ENCODE measurements at places on chromosomes 12 and 14. TPM values are rescaled to one million over a fixed set of nuclear protein-coding genes. Genes with fewer than 3 reads are reported as not detected.

- H3K4me3 ChIP-seq: no peak overlapping the region
- H3K4me1 ChIP-seq: peaks cover 3% of the 10 kb centered on the region
- H3K27ac ChIP-seq: no peak overlapping the region
- no peak for DNase-seq
- peaks cover 3% of the 10 kb centered on the region for H3K36me3 ChIP-seq
- peaks cover 10% of the 10 kb centered on the region for H3K27me3 ChIP-seq
These were observed 77.8 kb upstream of the BDKRB2 start for GRCh38 chr14:96126783-96127271.

GRCh38 chr12:132813443-132813842 is 15.2 kb downstream of the GOLGA3 start:
- no peak overlapping the region for H3K4me3 ChIP-seq
- peak overlapping the region; percentile 69 for H3K27ac ChIP-seq

EML1 gene
- total RNA-seq: 61.0 TPM

DNA sequence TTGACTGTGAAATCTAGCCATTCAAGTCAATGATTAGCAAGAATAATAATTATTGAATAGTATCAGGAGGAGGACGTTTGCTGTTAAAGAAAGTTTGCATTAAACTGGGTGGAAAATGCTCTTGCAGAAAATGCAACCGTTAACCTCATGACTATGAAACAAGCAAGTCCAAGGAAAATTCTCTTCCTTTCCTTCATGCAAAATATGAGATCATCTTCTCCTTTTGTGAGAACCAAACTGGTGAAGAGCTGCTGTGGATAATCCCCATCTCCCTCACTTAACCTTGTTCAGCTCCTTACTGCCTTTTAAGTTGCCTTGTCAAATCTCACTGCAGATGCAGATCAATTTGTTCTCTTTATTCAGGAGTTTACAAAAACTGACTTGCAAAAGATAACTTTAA is 142.5 kb downstream of the BCAT1 start:
- no peak overlapping the region for H3K4me3 ChIP-seq
- no peaks in the 10 kb centered on the region for H3K27me3 ChIP-seq
- H3K36me3 ChIP-seq: peaks cover 5% of the 10 kb centered on the region
- H3K4me1 ChIP-seq: no peaks in the 10 kb centered on the region

TTC6 gene
- total RNA-seq: not detected

KLHL33 gene
- total RNA-seq: not detected

GRCh38 chr12:108099073-108099472 is 30.0 kb upstream of the WSCD2 start:
- peaks cover 14% of the 10 kb centered on the region for H3K27me3 ChIP-seq
- no peak overlapping the region for H3K4me3 ChIP-seq
- H3K27ac ChIP-seq: no peak overlapping the region
- no peak for DNase-seq
- no peaks in the 10 kb centered on the region for H3K4me1 ChIP-seq

DNA sequence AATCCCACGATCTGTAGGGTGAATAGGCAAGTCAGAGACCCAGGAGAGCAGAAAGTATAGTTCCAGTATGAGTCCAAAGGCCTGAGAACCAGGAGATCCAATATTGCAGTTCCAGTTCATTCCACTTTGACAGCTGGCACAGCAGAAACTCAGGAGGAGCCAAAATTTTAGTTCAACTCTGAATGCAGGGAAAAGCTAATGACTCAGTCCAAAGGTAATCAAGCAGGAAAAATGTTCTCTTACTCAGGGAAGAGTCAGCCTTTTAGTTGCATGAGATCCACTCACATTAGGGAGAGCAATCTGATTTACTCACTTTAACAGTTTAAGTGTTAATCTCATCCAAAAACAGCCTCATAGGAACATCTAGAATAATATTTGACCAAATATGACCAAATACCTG is 130.2 kb upstream of the LRFN5 start:
- no peak for DNase-seq
- H3K4me1 ChIP-seq: no peaks in the 10 kb centered on the region
- no peaks in the 10 kb centered on the region for H3K36me3 ChIP-seq
- no peak overlapping the region for H3K27ac ChIP-seq
- no peak overlapping the region for H3K4me3 ChIP-seq
- H3K27me3 ChIP-seq: peaks cover 3% of the 10 kb centered on the region

- H3K27ac ChIP-seq: no peak overlapping the region
- H3K36me3 ChIP-seq: no peaks in the 10 kb centered on the region
- H3K4me3 ChIP-seq: no peak overlapping the region
- H3K27me3 ChIP-seq: peaks cover 64% of the 10 kb centered on the region
These were observed 9.6 kb downstream of the ZDHHC22 start for GRCh38 chr14:77131871-77132486.

DNA sequence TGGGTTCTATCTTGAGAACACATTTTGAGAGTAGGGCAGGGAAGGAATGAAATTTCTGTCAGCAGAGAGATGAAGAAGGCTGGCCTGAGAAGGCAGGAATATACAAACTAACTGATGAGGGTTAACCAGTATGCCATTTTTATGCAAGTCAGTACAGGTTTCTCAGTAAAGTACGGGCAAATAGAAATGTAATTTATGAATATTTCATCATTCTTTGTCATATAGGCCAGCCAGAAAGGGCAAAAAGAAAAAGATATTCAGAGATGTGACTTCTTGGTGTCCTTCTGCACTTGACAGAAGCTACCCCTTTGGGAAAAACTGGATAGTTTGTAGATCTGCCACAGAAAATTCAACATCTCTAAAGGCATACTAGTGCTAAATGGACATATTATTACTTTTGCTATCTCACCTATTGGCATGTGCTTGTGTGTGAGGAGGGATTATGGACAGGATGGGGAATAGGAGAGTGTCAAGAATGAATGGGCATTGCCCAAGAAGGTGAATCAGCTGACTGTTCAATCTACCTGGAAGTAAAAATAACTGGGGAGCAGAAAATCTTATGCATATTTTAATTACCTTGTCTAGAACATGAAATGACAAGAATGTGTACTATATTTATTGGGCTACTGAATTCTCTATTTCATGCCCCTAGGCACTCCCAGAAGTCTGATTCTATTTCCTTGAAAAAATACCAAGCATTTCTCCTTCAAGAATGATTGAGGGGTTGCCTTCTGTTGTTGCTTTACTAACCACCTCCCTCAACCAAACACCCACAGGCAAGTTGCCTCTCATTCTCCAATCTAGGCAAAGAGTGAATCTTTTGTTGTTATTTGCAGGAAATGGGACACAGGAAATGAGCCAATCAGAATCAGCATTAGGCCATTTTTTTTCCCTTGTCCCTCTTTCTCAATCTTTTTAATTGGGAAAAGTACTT is 175.1 kb upstream of the SLC38A2 start:
- peak overlapping the region; percentile 34 for H3K27ac ChIP-seq
- no peaks in the 10 kb centered on the region for H3K27me3 ChIP-seq

DNA sequence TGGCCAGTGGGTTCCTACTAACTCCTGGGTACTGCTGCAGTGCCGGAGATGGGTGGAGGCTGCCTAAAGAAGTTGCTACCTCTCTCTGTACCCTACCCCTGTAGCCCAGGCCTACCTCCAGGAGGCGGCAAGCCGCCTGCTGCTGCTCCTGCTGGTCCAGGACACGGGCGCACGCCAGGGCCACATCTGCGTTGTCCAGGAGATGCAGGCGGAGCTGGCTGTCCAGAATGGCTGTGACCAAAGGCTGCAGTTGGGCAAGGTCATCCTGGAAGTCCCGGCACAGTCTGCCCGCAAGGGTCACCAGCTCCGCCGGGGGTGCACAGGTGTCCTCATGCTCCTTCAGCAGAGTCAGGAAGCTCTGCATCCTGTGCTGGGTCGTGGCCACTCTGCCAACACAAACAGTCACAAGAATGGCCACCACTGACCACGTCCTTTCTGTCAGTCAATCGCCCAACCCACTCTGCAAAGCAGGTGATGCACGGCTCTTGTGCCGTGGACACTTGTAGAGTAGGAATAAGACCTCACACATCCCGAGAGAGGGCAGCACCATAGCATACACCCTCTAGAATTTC is 1.6 kb downstream of the ANHX start:
- H3K27ac ChIP-seq: no peak overlapping the region
- H3K4me3 ChIP-seq: no peak overlapping the region
- H3K27me3 ChIP-seq: no peaks in the 10 kb centered on the region
- H3K4me1 ChIP-seq: no peaks in the 10 kb centered on the region
- no peak for DNase-seq
- H3K36me3 ChIP-seq: peaks cover 1% of the 10 kb centered on the region

DNA sequence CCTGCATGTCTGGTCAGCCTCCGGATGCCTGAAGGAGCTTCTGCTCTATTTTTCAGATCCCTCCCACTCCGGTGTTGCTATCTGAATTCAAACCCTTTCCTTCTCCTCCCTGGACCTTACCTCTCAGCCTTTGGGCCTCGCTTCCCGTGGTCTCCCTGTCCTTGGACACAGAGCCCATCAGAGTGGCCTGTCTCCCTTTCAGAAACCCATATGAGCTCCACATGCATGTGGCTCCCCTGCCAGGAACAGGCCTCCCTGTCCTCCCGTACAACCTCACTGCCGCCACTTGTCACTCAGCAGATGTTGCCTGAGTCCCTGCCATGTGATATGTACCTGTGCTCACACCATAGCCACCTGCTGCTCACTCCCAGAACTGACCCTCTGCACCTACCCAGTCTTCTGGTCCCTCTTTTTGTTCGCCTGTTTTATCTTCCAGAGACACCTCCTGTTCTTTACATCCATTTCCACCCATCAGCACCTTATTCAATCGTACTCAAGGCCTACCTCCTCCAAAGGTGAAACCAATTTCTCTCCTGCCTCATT is 182.5 kb downstream of the ZFP36L1 start:
- peaks cover 32% of the 10 kb centered on the region for H3K4me1 ChIP-seq
- H3K36me3 ChIP-seq: peaks cover 13% of the 10 kb centered on the region
- no peak overlapping the region for H3K27ac ChIP-seq
- H3K27me3 ChIP-seq: no peaks in the 10 kb centered on the region
- DNase-seq: no peak

GRCh38 chr14:94868772-94869072 is 98.8 kb upstream of the GSC start:
- H3K4me1 ChIP-seq: no peaks in the 10 kb centered on the region
- H3K27me3 ChIP-seq: peaks cover 34% of the 10 kb centered on the region
- H3K27ac ChIP-seq: no peak overlapping the region
- H3K4me3 ChIP-seq: no peak overlapping the region
- no peak for DNase-seq

DNA sequence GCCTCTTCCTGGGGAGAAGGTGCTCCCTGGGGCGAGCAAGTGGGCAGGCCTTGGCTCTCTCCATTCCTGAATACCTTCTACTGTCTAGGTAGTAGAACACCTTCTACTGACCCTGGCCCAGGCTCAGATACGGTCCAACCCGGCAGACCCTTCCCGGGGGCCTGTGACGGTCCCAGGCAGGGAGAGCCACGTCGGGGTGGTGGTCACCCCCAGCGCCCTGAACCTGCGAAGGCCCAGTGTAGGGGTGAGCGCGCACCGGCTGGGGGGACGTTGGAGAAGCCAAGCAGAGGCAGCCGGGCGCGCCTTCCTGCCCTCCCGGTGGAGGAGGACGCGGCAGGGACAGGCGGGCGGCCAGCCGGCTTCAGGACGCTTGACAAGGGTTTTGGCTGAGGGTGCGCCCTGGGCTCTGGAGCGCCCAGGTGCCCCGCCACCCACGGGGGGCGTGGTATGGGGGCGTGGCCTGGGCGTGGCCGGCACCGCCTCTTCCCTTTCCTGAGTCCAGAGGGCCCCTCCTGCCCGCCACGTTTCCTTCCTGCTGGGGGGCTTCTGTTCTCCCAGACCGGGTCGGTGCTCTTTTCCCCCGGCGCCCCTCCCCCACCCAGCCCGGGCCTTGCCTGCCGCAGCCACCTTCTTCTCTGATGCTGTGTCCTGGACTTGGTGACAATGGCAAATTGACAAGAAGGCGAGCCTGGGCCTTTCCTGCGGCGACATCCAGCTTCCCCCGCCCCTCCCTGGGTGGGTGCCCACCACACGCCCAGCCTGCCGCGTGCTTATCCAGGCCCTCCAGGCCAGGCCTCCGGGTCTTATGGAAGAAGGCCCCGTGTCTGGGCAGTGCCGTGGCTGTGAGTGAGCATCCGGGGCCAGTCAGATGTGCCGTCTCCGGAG is 24.5 kb upstream of the PPP1R13B start:
- H3K27me3 ChIP-seq: no peaks in the 10 kb centered on the region
- no peak overlapping the region for H3K4me3 ChIP-seq
- no peak for DNase-seq
- H3K36me3 ChIP-seq: no peaks in the 10 kb centered on the region
- no peak overlapping the region for H3K27ac ChIP-seq

DNA sequence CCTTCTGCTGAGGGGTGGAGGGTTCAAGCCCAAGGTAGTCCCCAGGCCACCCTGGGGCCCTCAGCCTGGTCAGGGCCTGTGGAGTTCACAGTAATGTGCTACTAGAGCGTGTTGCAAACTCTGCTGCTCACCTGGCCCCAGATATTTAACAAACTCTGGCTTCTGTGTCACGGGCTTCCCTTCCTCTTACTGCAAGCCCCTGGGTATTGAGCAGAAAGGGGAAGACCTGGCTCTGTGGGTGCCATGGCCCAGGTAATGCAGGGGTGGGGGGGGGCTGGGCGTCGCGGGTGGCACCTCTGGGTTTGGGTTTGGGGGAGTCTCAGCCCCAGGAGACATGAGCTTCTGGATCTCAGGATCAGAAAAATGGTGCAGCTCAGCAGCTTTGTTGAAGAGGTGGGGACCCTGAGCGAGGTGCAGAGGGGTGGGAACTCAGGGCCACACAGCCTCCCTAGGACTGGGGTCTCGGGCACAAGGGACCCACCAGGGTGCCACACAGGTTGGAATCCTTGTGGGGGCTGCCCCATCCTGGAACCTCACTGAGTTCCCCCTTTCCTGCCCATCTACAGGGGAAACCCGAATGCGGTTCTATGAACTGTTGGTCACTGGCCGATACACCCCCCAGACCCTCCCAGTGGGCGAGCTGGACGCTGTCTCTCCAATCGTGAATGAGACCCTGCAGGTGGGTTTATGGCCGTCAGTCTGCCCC is 4.0 kb downstream of the SETD1B start:
- H3K27me3 ChIP-seq: no peaks in the 10 kb centered on the region
- peaks cover 36% of the 10 kb centered on the region for H3K4me1 ChIP-seq
- peaks cover 8% of the 10 kb centered on the region for H3K36me3 ChIP-seq
- DNase-seq: no peak
- no peak overlapping the region for H3K27ac ChIP-seq

NYNRIN gene
- total RNA-seq: 20.0 TPM

GRCh38 chr12:78164154-78164553 is 333.5 kb downstream of the NAV3 start:
- DNase-seq: no peak
- no peak overlapping the region for H3K27ac ChIP-seq
- H3K4me1 ChIP-seq: no peaks in the 10 kb centered on the region
- H3K36me3 ChIP-seq: peaks cover 2% of the 10 kb centered on the region
- no peak overlapping the region for H3K4me3 ChIP-seq

HHIPL1 gene
- total RNA-seq: 1.6 TPM

DNA sequence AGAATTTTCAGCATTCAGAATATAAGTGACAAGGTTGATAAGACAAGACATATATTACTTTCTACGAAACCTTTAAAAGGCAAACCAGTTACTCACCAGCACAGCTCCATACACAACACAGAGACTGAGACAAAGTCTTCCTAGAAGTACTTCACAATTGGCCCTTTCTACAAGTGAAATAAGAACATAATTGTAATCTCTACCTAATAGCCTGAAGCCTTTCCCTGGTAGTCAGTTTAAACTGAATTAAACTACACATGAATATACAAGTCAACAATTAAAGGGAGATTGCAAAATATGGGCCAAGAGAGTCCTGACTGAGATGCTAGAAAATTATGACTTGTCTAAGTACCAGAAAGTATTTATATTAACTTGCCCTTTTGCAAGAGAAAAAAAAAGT is 95.9 kb downstream of the PUS7L start:
- H3K4me1 ChIP-seq: no peaks in the 10 kb centered on the region
- DNase-seq: no peak
- no peak overlapping the region for H3K4me3 ChIP-seq
- H3K27ac ChIP-seq: no peak overlapping the region
- no peaks in the 10 kb centered on the region for H3K36me3 ChIP-seq
